ENCODE measurements at places on chromosomes 5 and 9. TPM values are rescaled to one million over a fixed set of nuclear protein-coding genes. Genes with fewer than 3 reads are reported as not detected.

The MORN5 gene
- not detected for total RNA-seq

The SPATA6L gene
- 2.1 TPM for total RNA-seq

The PCDHA9 gene
- under 0.01 TPM for total RNA-seq

The IDNK gene
- 0.76 TPM for total RNA-seq

The SHISAL2B gene
- not detected for total RNA-seq

Data from mesangial cell (primary cell).